ENCODE measurements at places on chromosomes 7 and 10.

GRCh38 chr10:31479752-31480151 is 160.7 kb downstream of the ZEB1 start:
- no peak for DNase-seq

- no peak for DNase-seq
These were observed 75.5 kb upstream of the CAPZA2 start for GRCh38 chr7:116786791-116787443.

DNA sequence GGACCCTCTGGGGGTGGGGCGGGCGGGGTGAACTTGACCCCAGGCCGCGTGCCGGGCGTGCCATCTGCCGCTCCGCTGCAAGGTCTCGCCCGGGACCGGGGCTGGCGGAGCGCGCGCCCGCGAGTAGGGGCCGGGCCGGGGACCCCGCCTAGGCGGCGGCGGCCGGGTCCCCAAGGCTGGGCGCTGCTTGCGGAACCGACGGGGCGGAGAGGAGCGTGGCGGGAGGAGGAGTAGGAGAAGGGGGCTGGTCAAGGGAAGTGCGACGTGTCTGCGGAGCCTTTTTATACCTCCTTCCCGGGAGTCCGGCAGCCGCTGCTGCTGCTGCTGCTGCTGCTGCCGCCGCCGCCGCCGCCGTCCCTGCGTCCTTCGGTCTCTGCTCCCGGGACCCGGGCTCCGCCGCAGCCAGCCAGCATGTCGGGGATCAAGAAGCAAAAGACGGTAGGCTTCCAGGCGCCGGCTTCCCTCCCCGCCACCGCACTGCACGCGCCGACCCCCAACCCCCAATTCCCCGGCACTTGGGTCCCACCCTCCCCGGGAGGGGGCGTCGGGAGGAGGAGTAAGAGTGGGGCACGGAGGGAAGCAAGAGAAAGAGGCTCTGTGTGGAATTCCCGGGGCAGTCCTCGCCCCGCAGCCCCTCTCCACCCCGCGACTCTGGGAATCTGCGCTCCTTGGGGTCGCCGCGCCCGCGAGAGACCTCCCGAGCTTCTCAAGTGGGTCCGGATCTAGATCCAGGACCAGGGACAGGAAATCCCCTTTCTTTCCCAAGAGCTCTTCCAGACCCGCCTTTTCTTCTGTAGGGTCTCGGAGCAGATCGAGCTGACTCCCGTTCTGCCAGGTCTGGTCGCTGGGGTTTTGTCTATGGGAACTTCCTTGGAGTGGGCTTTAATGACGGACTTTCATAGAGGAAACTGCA is at the start of gene PAPSS2:
PAPSS2 (plus strand) TSS at position 308 of the 913 bp plus-strand sequence; CDS start at position 412, 104 bp downstream.
- DNase-seq: no peak

- DNase-seq: no peak
These were observed 21.5 kb upstream of the PLEKHA1 start for GRCh38 chr10:122352817-122353525.

DNA sequence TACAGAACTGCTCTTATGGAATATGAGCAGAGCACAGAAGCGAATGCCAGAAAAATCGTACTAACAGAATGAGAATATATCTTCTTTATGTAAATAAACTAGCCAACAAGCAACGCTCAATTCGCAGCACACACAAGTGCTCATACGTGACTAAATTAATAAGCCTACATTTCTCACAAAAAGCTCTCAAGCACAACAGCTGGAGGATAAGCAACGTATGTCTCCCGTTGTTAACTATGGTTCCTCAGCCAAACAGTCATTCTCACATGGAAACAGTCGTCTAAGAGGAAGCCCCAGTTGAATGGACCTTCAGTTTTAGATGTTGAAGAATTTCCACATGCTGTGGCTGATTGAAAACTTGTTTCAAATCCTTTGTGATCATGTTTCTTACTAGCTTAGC is 110.4 kb downstream of the PKD1L1 start:
- no peak for DNase-seq

GRCh38 chr7:47293884-47294555 is 287.9 kb downstream of the TNS3 start:
- DNase-seq: no peak

- DNase-seq: no peak
These were observed 37.9 kb downstream of the PIP4K2A start for GRCh38 chr10:22676435-22676834.

- DNase-seq: no peak
These were observed 177.1 kb downstream of the USP6NL start for GRCh38 chr10:11434324-11434723.

Data from DND-41 (cell line).